ENCODE measurements at places on chromosomes 1 and 21. TPM values are rescaled to one million over a fixed set of nuclear protein-coding genes. Genes with fewer than 3 reads are reported as not detected.
A peak's percentile ranks its signal among the peaks of the same experiment; 100 is the strongest.

GRCh38 chr1:3069491-3070308 lies 697 bp downstream of the PRDM16 start:
- no peak for DNase-seq

GRCh38 chr1:184597650-184598357 lies 156.9 kb downstream of the EDEM3 start:
- no peak for DNase-seq

Gene MAP1LC3C
- total RNA-seq: 0.81 TPM

DNA sequence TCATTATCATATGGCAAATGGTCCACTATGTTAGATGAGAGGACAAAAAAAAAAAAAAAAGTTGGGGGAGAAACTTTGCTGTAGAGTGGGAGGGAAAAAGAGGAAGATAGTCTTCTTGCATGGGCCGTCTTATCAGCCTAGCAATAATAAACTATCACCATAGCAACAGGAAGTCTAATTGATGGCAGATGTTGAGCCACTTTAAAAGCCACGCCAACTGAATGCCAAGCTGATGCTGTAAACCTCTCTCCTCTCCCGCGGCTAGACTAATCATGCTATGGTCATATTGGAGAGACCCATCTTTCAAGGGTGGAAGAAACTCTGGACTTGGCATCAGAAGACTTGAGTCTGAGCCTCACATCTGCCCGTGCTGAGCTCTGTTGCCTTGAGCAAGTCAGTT lies 122.2 kb upstream of the HOOK1 start:
- DNase-seq: no peak

DNA sequence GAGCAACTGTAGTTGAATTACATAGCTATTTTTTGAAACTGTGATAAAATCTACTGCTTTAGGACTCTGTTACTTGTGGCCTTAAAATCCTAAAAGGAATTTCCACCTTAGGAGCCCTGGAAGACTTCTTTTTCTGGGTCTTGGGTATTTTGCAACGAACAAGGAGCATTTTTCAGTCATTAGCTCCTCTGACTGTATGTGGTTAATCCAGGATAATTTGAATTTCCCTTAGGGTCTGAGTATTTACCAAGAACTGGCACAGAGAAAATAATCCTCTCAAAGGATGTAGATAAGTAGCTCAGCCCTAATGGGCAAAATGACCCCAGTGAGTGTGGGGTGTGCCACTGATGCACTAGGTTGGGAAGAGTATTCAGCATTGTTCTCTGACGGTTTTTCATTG lies 170.4 kb downstream of the VAV3 start:
- no peak for DNase-seq

DNA sequence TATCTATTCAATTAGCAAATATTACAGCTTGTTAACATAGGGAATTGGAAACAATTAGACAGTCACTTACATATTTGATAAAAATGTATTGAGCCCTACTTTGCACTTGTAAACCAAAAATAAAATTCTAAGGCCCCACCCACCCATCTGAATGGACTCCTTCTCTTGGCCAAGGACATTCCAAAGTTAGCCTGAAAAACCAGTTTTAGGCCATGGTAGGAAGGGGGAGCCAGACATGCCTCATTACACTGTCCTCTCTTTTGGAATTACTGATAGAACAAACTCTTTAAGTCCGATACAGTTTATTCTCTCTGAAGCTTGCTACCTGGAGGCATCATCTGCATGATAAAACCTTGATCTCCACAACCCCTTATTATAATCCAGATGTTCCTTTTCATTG lies 28.0 kb upstream of the TSPAN2 start:
- no peak for DNase-seq

DNA sequence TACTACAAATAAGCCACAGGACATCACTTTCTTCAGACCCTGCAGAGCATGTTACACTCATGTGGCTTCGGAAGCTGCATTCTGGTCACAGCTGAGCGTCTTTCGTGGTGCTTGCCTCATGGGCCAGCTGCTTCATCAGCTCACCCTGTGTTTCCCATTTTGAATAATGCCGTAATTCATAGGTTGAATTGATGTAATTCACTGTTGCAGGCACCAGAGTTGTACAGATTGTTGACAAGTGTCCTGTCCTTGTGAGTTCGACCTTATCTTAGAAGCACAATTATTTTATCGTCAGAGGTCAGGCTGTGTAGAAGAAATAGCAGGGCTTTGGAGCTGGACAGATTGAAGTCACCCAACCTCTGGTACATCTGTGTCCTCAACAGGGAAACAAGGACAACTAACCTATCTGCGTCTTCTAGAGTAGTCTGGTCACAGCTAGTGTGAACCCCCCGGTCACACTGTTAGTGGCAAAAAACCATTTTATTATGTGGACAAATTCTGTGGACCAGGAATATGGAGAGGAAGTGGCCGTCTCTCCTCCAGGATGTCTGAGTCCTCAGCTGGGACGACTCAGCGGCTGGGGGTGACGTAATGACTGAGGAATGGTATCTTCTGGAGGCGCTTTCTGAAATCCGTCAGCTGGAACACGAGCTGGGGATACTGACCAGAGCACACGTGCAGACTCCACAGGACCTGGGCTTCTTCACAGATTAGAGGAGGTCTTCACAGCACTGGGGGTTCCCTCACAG lies 17.8 kb downstream of the PKNOX1 start:
- no peak for DNase-seq

- DNase-seq: peak; percentile 90
Measured at GRCh38 chr1:225845571-225846259, 35.8 kb downstream of the EPHX1 start.

DNA sequence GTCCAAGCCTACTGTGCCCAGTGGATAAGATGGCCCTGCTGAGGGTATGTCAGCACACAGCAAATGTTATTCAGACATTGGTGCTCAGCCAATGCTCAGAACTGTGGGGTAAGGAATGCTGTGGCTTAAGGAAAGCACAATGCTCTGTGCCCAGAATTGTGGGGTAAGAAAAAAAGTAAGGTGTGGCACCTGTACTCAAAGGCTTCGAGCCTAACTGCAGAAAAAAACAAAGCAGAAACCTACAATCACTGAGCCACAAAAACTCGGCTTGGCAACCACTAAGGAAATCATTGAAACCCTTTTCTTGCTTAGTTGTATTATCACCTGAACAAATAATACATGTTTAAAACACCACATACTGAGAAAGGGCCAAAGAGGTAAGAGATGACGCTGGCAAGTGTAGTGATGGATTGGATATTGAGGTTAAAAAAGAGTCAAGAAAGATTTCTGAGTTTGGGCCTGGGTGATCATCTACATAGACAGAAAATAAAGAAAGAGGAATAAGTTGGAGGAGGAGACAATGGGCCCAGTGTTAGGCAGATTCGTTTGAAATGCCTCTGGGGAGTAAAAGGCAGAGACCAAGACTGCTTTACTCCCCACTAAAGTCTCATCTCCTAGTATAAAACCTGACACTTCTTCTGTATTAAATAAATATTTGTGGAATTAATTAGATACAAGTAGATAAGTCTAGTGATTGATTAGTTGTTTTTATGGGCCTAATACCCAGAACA lies 25.9 kb upstream of the ATP1A1 start:
- no peak for DNase-seq

DNA sequence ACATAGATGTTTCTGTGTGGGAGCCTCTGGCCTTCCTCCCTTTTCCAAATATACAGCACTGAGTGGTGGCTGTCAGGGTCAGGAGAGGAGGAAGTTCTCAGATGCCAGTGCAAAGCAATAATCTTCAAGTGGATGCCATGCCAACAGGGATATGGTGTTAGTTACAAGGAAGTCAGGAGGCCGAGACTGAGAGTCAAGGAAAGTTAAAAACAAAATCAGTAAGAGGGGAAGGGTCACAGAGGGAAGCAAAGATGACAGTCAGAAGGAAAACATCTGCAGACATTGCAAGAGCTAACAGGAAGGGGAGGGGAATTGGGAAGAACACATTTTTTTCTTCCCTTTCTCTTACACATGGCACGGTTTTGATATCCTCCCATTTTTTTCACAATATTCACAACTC lies 691.4 kb downstream of the ADGRL2 start:
- no peak for DNase-seq

- DNase-seq: no peak
Measured at GRCh38 chr1:243490748-243491686, 235.2 kb downstream of the SDCCAG8 start.

GRCh38 chr1:109977225-109977624 lies 7.3 kb upstream of the AHCYL1 start:
- no peak for DNase-seq

Gene CLCA4
- total RNA-seq: not detected

Gene NR5A2
- not detected for total RNA-seq

DNA sequence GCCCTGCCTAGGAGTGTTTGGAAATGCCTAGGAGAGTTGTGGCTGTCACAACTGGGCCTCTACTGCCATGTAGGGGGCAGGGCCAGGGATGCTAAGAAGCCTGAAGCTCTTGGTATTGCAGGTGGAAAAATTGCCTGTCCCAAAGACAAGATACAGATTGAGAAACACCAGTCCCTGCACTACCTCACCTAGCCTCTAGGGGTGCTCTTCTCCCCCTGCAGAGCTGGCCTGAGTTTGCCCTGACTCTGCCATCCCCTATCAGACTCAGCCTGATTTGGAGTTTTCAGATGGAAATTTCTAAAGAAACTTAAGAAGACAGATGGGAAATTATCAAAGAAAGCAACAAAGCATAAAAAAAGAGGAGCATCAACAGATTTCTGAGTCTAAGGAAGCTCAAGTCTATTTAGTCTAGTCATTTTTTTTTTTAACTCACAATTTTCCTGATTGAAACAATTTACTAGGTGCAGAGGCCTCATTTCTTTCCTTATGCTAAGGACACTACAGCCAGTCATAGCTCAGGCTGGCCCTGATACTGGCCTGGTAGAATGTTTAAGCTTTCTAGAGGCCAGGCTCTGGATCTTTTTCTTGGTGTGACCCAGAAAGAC lies 61.4 kb upstream of the LRRN2 start:
- peak; percentile 83 for DNase-seq

DNA sequence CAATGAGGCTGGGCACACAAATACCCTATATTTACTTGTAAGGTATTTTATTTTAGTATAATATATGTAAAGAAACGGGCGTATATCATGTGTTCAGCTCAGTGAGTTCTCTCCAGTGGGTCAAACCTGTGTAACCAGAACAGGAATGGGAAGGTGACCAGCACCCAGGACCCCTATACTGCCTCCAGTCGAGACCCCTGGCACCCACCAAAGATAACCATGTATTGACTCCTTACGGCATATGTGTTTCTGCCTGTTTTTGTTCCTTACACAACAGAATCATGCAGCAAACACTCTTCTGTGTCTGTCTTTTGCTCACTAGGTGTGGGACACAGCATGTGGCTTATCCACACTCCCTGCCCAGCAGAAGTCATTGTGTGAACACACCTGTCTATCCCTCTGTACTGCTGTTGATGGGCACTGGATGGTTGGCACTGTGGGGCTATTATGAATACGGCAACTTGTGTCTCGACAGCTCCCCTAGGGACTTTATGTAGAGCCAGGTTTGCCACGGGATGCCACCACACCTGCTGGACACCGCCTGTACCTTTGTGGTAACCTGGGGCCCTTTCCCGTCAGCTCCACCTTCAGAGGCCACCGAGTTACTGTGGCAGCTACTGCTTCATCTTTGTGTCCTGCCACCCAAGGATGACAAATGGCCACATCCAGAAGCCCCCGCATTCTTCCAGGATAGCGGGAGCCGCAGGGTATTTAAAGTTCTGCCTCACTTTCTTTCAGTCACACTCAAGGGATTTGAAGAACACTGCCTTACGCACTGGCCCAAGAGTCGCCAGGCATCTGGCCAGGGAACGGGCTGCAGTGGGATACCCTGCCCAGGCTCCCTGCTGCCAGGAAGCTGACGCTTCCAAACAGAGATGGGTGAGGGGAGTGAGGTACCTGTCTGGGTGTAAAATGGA lies 23.5 kb upstream of the C2CD2 start:
- peak; percentile 75 for DNase-seq

Gene RGS16
- total RNA-seq: 0.48 TPM

Gene SLC5A9
- total RNA-seq: not detected

DNA sequence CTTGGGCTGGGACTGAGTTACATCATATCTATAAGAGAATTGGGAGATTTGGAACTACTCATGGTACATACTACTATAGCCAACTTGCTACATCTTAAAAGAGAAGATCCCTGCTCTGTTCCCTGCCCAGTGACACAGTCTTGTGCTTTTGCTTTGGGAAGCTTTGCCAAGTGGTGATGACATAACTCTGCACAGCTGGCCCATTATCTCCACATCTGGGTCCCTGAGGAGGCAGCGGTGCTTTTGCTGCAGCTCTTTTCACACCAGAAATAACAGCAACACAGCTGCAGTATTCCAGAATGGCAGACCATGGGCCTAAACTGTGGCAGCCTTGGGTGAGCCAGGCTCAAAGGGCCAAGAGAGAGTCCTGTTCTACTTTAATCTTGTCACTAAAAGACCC lies 296.0 kb downstream of the HHAT start:
- no peak for DNase-seq

Gene SPATA46
- total RNA-seq: not detected

DNA sequence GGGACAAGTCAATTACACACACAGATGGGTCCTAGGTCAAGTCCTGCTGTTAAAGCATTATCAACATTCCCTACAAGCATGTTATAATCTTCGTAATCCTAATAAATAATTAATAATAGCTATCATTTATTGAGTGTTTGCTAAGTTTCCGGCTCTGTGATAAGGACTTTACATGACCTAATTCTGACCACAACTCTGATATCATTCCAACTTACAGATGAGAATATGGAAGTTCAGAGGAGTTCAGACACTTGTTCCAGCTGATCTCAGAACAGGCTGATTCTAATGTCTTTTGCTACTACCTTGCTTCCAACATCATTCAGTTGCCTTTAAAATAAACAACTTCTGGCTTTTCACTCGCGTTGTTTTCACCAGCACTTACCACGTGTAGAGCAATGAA lies 770.1 kb upstream of the CXADR start:
- no peak for DNase-seq

DNA sequence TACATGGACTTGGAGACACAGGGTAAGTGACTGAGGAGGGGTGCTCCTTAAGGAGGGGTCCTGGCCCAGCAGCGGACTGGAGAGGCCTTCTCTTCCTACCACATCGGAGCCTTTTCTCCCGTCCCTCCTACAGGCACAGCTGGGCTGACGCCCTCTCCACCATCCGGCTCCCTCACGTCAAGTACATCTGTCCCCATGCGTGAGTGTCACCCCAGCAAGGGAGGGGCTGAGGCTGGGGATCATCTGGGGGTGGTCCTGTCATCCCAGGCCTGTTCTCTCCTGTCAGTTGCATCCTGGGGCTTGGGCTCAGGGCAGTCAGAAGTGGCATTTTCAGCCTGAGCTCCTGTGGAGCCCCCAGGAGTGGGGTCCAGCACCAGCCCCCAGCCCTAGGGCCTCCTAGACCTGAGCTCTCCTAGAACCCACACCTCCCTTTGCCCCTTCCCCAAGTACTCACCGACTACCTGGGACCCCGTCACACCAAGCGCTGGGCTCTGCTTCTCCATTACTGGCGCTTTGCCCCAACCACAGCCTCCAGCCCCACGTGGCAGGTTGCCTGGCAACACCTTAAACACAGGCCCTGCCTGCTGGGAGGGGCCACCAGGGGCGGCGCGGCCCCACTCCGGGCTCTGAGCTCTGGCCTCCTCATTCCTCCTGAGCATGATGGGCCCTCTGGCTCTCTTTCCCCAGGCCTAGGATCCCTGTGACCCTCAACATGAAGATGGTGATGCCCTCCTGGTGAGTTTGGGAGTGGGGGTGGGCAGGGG lies 2.3 kb downstream of the LYPLA2 start:
- no peak for DNase-seq

GRCh38 chr1:15195420-15196052 lies 42.0 kb downstream of the TMEM51 start:
- no peak for DNase-seq

Gene SPATA6
- total RNA-seq: 9.9 TPM

Gene OR2T8
- not detected for total RNA-seq

Gene HHAT
- total RNA-seq: 6.0 TPM
